ENCODE measurements at places on chromosomes 16 and 17. TPM values are rescaled to one million over a fixed set of nuclear protein-coding genes. Genes with fewer than 3 reads are reported as not detected.

Gene HLF
- 29.8 TPM for total RNA-seq

Gene KRT33A
- total RNA-seq = not detected

Gene CDH13
- 2.6 TPM for total RNA-seq

Gene KRTAP3-2
- total RNA-seq = not detected

Gene SPATA2L
- total RNA-seq = not detected

GRCh38 chr16:48426244-48427141, 41.3 kb upstream of the SIAH1 start:
- no peak for DNase-seq

All from stomach (tissue), 19 donors.